ENCODE measurements at places on chromosomes 3 and 15. TPM values are rescaled to one million over a fixed set of nuclear protein-coding genes. Genes with fewer than 3 reads are reported as not detected.

Gene EFHB
- total RNA-seq, result 8.4 TPM

Gene LTK
- total RNA-seq, result 1.1 TPM

Gene SETD5
- 162 TPM for total RNA-seq

Gene CAMK2N2
- 0.53 TPM for total RNA-seq

Gene MKRN3
- 2.3 TPM for total RNA-seq

Gene PPP2R3A
- total RNA-seq, result 15.2 TPM

Gene GABRR3
- not detected for total RNA-seq

Gene CPNE9
- total RNA-seq, result not detected

Gene MUC4
- 0.31 TPM for total RNA-seq

Gene TEX55
- total RNA-seq, result not detected

Gene SGO1
- total RNA-seq, result 0.31 TPM

Gene GOLGA6L7
- not detected for total RNA-seq

Gene GPR62
- 0.13 TPM for total RNA-seq

Gene CCR1
- total RNA-seq, result 16.5 TPM

Gene PLA2G4D
- not detected for total RNA-seq

Gene SCN10A
- not detected for total RNA-seq

Gene SH3BP5
- total RNA-seq, result 143 TPM

- no peak for DNase-seq
These were observed 75.2 kb upstream of the SLC4A7 start for GRCh38 chr3:27559381-27559780.

- DNase-seq, result no peak
These were observed 524.2 kb downstream of the NAALADL2 start for GRCh38 chr3:175383371-175383770.

DNA sequence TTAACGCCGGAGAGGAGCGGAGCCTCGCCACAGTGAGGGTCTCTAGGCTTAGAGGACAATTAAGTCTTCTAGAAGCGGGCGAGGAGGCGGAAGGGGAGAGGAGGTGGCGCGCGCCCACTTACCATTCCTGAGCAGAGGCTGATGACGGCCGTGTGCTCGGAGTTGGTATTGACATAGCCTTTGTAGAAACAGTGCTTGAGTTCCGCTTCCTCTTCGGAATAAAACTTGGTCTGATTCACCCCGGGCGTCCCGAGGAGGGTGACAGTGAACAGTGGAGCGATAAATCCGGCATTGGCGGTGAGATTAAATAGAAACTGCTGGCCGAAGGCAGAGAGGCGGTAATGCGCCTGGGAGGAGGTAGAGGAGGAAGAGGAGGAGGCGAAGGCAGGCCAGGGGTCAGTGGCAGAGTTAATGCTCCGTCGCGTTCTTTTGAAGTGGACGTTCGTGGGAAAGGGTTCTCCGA is 1.3 kb downstream of the ADAMTS9 start:
- peak; percentile 65 for DNase-seq

DNA sequence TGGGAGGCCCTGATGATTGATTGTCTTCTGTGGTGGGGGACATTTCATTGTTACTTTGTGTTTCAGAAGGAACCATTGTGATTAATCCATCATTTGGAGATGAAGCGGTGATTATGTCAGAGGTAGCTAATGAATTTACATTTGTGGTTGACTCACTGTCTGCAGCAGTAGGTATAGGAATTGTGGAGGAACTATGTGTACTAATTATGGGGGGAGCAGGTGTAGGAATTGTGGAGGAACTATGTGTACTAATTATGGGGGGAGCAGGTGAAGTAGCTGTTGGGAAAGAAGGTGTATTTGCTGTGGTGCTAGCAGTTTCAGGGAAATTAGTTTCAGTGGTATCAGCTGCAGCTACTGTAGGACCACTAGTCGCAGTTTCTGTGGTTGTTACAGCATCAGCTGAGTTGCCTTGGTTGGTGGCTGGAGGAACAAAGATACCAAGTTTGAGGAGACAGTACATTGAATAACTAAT is 6.9 kb downstream of the MUC13 start:
- DNase-seq, result no peak

- no peak for DNase-seq
These were observed 17.1 kb upstream of the CYP11A1 start for GRCh38 chr15:74384566-74384880.

GRCh38 chr3:58688574-58688973 is 22.0 kb upstream of the FAM3D start:
- DNase-seq, result no peak

DNA sequence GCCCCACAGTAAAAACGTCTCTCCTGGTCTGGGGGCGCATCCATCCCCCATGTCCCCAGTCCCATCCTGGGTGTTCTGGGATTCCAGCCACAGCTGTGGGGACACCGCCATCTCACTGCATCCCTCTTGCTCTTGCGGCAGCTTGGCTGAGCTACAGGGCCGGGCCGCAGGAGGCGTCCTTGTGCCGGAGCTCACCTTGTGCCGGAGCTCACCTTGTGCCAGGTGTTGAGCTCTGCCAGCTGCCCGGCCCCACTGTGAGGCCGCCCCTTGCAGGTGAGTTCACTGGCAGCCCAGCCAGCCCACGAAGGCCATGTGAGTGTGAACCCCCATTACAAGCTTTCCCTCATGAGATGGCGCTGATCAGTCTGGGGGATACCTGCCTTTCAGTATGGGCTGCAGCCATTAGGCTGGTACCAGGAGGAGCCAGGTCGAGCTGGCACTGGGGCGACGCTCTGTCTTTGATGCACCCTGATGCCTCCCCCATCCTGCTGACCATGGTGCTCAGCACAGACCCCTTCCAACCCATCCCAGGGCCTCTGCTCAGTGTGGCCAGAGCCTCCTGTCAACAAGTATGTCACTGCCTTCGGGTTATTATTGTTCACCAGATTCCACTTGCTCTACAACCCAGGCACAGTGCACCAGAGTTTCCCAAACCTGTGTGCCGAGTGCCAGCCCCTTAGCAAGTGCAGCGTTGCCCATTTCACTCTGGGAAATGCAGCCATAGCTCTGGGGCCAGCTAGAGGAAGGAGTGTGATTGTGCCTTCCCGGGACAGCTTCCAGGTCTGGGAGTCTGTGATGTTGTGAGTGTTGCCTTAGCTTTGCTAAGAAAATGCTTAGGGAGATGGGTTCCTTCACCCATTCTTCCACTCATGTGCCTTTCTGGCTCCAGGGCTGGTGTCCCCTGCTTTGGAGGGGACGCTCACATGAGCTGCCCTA is 105.7 kb downstream of the APBA2 start:
- DNase-seq, result no peak

DNA sequence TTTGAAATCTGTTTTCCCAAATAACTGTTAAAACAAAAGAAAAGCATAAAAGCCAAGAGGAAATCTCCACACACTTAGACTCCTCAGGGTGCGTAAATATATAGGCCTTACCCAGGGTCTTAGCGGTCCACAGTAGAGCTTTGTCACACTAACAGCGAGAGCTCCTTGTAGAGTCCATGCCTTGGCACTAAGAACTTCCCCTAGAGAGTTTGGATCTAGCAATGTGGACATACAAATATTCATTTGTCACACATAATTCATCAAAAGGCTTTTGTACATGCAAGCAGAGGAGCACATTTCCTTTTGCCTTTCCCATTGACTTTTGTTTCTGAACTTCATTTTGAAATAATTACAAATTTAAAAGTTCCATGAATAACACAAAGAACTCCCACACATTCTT is 11.0 kb upstream of the SLMAP start:
- DNase-seq, result no peak

- no peak for DNase-seq
These were observed 94.6 kb upstream of the COL8A1 start for GRCh38 chr3:99543796-99544195.

DNA sequence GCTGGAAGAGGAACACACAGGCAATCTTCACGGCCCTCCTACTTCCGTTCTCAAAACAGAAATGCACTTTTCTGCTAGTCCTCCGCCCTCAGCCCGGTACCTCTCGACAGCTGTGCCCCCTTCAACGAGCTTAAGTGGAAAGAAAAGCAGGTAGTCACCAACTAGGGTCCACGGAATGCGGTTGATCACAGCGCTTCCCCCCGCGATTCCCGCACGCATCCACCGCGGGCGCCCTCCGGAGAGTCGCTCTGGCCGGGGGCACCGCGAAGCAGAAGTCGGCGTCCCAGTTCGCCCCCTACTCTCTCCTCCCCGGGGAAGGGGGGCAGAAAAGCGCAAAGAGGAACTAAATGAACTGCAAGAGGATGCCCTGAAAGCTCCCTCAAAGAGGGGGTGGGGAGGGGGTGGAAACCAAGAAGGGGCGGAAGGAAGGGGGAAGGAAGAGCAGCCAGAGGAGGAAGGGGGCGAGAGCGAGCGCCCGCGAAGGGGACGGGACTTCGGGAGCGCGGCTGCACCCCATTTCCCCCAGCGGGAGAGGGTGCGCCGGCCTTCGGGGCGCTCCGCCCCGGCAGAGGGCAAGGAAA is 738 bp downstream of the ACAP2 start:
- peak; percentile 71 for DNase-seq

GRCh38 chr3:194929578-194929960 is 243.9 kb downstream of the FAM43A start:
- no peak for DNase-seq

DNA sequence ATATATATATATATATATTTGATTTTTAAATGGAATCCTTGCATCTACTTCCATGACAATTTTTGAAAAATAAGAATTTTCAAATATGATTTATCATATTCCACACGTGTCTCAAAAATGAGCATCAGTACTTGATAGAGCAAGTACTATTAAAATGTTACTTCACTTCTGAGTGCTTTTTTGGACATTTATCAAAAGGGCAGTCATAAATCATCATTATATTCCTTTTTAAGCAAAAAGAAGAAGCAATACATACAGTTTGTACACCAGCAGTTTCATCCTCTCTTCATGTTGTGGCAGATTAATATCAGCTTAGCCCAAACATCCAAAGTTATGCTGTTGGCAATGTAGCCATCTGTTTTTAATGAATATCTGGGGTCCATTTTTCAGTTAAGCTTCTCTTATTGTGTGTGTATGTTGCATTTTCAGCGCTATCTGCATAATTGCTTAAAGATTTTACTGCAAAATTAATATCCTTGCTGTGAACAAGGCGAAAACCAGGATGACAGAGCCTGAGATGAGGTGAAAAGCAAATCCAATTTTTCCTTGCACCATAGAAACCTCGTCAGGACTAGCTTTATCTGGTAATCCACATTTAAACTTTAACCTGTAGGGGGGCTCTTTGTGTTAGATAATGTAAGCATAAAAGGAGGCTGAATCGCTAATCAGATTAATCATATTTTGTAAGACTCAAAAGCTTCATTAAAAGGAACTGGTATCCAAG is 604.9 kb upstream of the AGTR1 start:
- DNase-seq, result no peak

DNA sequence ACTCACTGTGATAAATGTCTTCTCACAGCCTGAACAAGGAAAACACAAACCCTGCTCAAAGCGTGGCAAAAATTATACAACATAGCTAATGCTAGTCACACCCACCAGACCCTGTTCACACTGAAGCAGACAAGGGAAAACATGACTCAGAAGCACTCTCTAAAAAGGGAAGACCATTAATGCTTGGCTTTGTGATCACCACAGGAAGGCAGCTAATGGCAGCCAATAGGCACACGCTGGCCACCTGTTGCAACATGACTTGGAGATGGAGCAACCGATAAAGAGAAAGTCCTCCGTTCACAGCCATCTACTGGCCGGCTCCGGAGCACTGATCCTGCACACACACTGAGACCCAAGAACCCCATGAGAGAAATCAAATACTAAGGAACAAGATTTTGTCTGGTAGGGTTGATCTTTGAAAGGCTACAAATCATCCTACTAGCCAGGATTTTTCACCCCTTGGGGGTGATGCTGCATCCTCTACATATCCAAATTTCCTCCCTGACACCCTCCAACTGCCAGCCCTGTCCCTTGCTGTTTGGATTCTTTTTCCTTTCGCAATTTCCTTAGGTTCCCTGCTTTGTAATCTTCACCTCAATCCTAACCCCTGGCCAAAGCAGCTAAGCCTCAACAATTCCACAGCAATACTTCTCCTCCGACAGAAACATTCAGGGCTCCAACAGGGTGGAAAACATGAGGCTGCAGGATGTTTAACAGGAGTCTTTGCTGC is 3.2 kb downstream of the ZXDC start:
- DNase-seq, result peak; percentile 76

- DNase-seq, result no peak
These were observed 81.1 kb downstream of the RAD18 start for GRCh38 chr3:8882171-8882593.

GRCh38 chr15:53716909-53717876 is 42.3 kb downstream of the WDR72 start:
- no peak for DNase-seq

DNA sequence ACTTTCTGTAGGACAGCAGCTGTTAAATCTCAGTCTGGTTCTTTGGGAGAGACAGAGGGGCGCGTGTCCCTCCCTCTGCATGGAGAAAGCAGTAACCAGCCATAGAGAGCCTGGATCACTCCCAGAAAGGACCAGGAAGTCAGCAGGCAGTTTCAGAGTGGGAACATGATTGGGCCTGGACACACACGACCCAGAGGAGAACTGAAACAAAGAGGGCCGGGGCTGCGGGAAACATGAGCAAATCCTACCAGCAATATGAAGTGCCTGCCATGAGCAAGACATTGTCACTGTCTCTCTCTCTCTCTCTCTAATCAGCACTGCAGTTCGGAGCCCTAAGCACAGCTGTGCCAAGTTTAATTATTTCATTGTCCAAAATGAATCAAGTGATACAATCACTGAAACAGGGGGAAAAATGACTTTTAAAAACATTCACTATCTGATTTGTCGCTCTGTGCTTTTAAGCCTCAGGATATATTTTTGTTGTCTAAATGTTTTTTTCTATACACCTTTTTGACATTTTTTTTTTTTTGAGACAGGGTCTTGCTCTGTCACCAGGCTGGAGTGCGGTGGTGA is 17.6 kb downstream of the MUC13 start:
- no peak for DNase-seq

GRCh38 chr3:13852638-13853009 is 27.2 kb downstream of the WNT7A start:
- no peak for DNase-seq

- no peak for DNase-seq
These were observed 183.6 kb downstream of the SHOX2 start for GRCh38 chr3:157922614-157923013.

DNA sequence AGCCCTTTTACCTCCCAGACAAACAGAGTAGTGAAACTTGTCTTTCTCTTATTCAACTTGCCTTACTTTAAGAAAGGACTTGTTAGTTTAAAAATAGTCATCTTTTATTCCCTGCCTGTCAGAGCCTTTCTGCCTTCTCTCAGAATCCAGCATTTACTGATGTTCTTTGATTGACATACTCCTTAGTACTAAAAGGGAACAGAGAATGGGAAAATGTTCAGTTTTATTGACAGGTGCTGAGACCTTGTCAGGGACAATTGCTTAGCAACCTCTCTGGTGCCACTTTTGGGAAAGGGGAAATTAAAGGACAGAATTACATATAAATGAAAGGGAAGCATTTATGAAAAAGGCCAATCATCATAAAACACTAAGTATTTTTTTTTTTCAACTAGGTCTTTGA is 378.3 kb downstream of the PDCD6IP start:
- no peak for DNase-seq
